T-cell (primary cell): ENCODE measurements at places on chromosomes 4 and X. TPM values are rescaled to one million over a fixed set of nuclear protein-coding genes. Genes with fewer than 3 reads are reported as not detected.

GLUD2 gene
- total RNA-seq = 0.13 TPM

PPP4R3C gene
- total RNA-seq = not detected

RTL5 gene
- total RNA-seq = 2.8 TPM

FGG gene
- not detected for total RNA-seq

INPP4B gene
- total RNA-seq = 71.3 TPM

PNMA3 gene
- 9.9 TPM for total RNA-seq

EGFL6 gene
- 0.26 TPM for total RNA-seq

ARHGAP36 gene
- not detected for total RNA-seq

RTL9 gene
- not detected for total RNA-seq

DNA sequence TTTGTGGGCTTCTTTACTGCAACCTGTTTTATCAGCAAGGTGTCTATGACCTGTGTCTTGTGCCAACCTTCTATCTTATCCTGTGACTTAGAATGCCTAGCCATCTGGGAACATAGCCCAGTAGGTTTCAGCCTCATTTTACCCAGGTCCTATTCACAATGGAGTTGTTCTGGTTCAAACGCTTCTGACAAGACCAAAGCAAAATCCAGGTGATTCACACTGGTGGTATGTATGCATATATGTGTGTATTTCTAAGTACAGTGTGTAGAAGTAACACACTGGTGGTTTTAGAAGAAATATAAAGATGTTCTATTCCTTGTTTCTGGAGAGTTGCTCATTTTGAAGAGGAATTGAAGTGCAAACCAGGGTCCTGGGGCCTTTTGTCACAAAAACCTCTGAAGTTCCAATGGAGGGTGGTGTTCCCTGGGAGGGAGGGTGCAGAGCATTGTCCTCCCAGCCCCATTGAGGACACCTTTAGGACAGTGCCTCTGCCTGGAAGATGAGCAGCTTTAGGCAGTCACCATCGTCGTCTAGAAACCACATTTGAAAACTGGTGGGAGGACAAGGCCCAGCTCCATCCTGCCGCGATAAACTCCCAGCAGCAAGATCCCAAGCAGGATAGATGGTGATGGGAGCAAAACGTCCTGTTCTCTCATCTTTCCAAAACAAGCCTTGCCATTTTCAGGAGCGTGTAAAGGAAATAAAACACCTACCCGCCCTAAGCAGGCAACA is 191.4 kb downstream of the TSPAN5 start:
- no peak for DNase-seq
- H3K27ac ChIP-seq = no peak overlapping the region
- no peaks in the 10 kb centered on the region for H3K4me1 ChIP-seq
- peaks cover 3% of the 10 kb centered on the region for H3K27me3 ChIP-seq
- no peak overlapping the region for H3K4me3 ChIP-seq

DNA sequence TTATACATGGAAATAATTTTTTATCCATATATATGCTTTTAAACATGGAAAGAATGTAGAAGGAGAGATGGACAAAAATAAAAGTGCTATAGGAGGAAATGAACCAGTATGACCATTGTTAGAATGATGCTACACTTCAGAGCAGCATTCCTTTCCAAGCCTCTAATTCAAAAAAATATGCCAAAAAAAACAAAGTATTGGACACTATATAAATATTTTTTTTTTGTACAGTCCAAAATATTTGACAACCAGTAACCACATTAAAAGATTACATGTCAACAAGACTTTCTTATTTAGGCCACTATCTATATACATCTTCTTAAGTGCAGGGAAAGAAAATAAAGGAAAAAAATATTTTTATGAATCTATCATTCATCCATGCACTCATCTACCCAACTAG is 198.6 kb downstream of the LRBA start:
- H3K36me3 ChIP-seq = peaks cover 9% of the 10 kb centered on the region
- no peaks in the 10 kb centered on the region for H3K27me3 ChIP-seq
- H3K27ac ChIP-seq = no peak overlapping the region
- no peaks in the 10 kb centered on the region for H3K4me1 ChIP-seq

- H3K27ac ChIP-seq = no peak overlapping the region
- H3K4me3 ChIP-seq = no peak overlapping the region
Measured at GRCh38 chr4:186722796-186723291, 812 bp downstream of the FAT1 start.

DNA sequence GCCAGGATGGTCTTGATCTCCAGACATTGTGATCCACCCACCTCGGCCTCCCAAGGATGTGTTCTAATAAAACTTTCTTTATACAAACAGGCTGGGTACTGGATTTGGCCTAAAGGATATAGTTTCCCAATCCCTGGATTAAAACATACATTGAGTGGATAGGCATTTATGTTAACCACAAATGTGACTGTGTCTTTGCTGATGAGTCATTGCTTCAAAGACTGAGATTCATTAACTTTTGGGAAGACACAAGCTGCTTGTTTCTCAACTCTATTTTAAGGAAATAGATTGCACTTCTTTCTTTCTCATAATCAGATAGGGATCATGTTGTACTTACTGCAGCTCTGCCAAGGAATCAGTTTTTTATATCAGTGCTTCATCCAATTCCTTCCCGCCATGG is 131.3 kb upstream of the AGA start:
- H3K27me3 ChIP-seq = no peaks in the 10 kb centered on the region
- no peak for DNase-seq
- no peak overlapping the region for H3K4me3 ChIP-seq
- no peak overlapping the region for H3K27ac ChIP-seq
- no peaks in the 10 kb centered on the region for H3K36me3 ChIP-seq

DNA sequence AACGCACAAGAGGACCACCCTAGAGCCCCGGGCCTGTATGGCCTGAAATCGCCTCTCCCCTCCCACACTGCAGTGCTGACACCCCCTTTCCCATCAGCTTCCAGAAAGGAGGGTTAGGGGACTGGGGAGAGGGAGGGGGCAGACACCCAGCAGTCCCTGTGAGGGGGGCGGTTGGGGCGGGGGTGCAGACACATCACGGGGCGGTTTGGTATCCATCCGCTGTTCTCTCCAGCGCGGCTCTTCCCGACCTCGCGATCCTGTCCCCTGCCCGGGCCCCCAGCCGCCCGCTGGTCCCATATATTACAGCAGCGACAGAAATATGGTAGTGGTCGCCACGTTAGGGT is 404 bp upstream of the GPRASP2 start:
- no peak for DNase-seq
- peak overlapping the region; percentile 51 for H3K4me3 ChIP-seq
- no peak overlapping the region for H3K27ac ChIP-seq

- no peak overlapping the region for H3K27ac ChIP-seq
- DNase-seq = no peak
- no peaks in the 10 kb centered on the region for H3K4me1 ChIP-seq
- H3K36me3 ChIP-seq = no peaks in the 10 kb centered on the region
- H3K4me3 ChIP-seq = no peak overlapping the region
Measured at GRCh38 chrX:38154340-38154739, 66.3 kb downstream of the SRPX start.

DNA sequence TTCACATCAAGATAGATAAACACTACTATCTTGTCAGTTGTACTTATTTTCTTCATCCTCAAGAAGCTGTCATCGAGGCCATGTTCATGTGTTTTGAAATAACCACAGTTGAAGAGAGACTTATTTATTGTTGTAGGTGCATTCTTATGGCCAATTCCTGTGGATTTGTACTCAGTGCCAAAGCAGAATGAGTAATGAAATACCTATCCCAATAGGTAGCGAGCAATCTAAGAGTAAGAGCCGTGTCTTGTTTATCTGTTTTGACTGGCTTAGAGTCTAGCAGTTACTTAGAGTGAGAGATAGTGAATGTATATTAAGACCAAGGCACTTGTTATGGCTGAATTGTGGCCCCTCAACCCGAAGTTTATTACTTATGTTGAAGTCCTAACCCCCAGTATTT is 631.0 kb upstream of the SPANXN1 start:
- H3K36me3 ChIP-seq = no peaks in the 10 kb centered on the region
- H3K27ac ChIP-seq = no peak overlapping the region
- no peak overlapping the region for H3K4me3 ChIP-seq
- DNase-seq = no peak
- no peaks in the 10 kb centered on the region for H3K4me1 ChIP-seq

GRCh38 chrX:3712051-3712869 is 1.2 kb downstream of the PRKX start:
- H3K4me1 ChIP-seq = peaks cover 45% of the 10 kb centered on the region
- H3K27me3 ChIP-seq = no peaks in the 10 kb centered on the region
- no peak for DNase-seq
- peak overlapping the region; percentile 73 for H3K4me3 ChIP-seq
- peak overlapping the region; percentile 76 for H3K27ac ChIP-seq

DNA sequence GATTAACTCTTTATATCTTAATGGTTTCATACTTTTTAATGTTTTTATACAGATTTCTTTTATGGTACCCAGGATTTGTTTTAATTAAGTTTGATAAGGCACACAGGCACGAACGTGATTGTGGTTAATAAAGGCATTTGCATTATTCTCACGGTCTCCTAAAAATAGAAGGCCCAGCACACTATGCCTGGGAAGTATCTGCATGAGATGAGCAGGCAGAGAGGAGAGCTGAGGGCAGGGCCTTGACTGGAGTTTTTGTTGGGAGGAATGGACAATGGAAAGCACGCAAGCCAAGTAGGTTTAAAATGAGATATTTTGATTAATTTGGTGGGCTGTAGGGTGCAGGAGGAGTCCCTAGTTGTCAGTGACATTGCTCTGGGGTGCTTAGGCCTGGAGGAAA is 1714.3 kb upstream of the PCDH7 start:
- H3K4me3 ChIP-seq = no peak overlapping the region
- H3K27me3 ChIP-seq = no peaks in the 10 kb centered on the region
- no peak overlapping the region for H3K27ac ChIP-seq

- no peak overlapping the region for H3K4me3 ChIP-seq
- no peak for DNase-seq
- no peak overlapping the region for H3K27ac ChIP-seq
- no peaks in the 10 kb centered on the region for H3K36me3 ChIP-seq
Measured at GRCh38 chrX:80578517-80579105, 158.4 kb downstream of the TENT5D start.

DNA sequence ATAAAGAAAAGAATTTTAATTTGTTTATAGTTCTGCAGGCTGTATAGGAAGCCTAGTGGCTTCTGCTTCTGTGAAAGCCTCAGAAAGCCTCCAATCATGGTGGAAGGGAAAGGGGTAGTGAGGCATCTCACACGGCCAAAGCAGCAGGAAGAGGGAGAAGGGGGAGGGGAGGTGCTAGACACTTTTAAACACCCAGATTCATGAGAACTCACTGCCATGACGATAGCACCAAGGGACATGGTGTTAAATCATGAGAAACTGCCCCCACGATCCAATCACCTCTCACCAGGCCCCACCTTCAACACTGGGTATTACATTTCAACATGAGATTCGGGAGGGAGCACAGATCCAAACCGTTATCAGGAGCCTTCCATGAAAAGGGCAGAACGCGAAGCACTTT is 18.1 kb downstream of the SMIM31 start:
- no peak overlapping the region for H3K27ac ChIP-seq
- no peaks in the 10 kb centered on the region for H3K36me3 ChIP-seq
- no peak overlapping the region for H3K4me3 ChIP-seq
- no peak for DNase-seq
- no peaks in the 10 kb centered on the region for H3K27me3 ChIP-seq
- H3K4me1 ChIP-seq = no peaks in the 10 kb centered on the region

GRCh38 chr4:158164768-158165213 is 8.0 kb downstream of the GASK1B start:
- no peaks in the 10 kb centered on the region for H3K36me3 ChIP-seq
- DNase-seq = no peak
- no peak overlapping the region for H3K4me3 ChIP-seq

DNA sequence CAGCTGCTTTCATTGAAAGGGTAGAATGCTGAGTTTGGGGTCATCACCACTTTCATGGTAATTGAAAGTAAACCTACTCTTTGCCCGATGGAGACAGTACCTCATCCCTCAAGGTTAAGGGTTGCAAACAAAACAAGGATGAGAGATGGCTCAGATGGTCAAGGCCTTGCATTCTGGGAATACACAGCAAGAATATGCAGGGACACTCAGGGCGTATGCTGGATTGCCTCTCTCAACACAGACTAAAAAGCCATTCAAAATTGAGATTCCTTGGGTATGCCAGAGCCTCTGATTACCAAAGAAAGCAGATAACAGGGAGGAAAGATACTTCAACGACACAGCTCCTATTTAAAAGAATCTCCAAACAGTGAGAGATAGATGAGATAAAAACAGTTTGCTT is 310.4 kb downstream of the ARAP2 start:
- no peak overlapping the region for H3K27ac ChIP-seq
- no peaks in the 10 kb centered on the region for H3K36me3 ChIP-seq
- H3K4me3 ChIP-seq = no peak overlapping the region
- H3K4me1 ChIP-seq = no peaks in the 10 kb centered on the region

DNA sequence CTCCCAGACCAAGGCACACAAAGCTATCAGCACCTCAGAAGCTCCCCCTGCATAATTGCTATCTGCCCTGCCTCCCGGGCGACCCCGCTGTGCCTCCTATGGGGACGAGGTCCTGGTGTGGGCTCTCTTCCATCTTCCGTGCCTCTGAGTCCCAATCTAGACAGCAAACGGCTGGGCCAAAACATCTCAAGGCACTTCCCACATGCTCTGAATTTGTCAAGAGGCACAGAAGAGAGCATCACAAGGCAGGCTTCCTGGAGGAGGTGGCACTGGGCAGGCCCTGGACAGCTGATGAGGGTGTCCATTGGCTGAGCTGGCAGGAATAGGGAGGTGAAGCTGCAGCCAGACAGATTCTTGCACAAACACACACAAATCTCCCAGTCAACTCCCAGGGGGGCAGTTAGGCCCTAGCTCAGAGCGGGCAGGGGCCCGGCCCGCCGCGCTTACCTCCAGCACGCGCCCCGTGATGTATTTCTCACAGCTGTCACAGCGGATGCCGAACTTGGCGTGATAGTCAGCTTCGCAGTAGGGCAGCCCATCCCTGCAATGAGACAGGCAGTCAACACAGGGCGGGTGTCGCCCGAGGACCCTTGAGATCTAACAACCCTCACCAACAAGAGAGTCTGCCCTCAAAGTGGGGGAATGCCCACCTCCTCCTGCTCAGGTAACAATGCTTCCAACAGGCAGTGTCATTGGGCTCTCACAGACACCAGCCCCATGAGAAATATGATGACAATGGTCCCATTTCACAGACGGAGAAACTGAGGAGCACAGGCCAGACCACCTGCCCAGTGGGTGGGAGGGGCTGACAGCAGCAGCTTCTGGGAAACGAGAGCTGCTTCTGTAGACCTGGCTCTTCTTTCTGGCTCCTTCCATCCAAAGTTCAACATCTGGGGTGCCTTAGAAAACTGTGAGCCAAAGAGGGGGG is 81.2 kb downstream of the ABLIM2 start:
- H3K4me1 ChIP-seq = no peaks in the 10 kb centered on the region
- H3K36me3 ChIP-seq = no peaks in the 10 kb centered on the region
- no peak for DNase-seq
- no peak overlapping the region for H3K27ac ChIP-seq

GRCh38 chrX:68989865-68990606 is 161.2 kb downstream of the EFNB1 start:
- no peaks in the 10 kb centered on the region for H3K4me1 ChIP-seq
- no peak for DNase-seq
- H3K4me3 ChIP-seq = no peak overlapping the region

- DNase-seq = no peak
- no peak overlapping the region for H3K4me3 ChIP-seq
- no peaks in the 10 kb centered on the region for H3K27me3 ChIP-seq
Measured at GRCh38 chr4:182242787-182243186, 415 bp upstream of the TENM3 start.

- H3K4me1 ChIP-seq = no peaks in the 10 kb centered on the region
- H3K4me3 ChIP-seq = no peak overlapping the region
- DNase-seq = no peak
- H3K36me3 ChIP-seq = peaks cover 18% of the 10 kb centered on the region
Measured at GRCh38 chrX:24508375-24508774, 43.3 kb downstream of the PDK3 start.

- no peak overlapping the region for H3K27ac ChIP-seq
- no peak overlapping the region for H3K4me3 ChIP-seq
- no peaks in the 10 kb centered on the region for H3K36me3 ChIP-seq
- H3K4me1 ChIP-seq = no peaks in the 10 kb centered on the region
- no peak for DNase-seq
- H3K27me3 ChIP-seq = no peaks in the 10 kb centered on the region
Measured at GRCh38 chr4:94409962-94410361, 41.8 kb upstream of the PDLIM5 start.
